ENCODE measurements at places on chromosomes 2 and 18. TPM values are rescaled to one million over a fixed set of nuclear protein-coding genes. Genes with fewer than 3 reads are reported as not detected.

DNA sequence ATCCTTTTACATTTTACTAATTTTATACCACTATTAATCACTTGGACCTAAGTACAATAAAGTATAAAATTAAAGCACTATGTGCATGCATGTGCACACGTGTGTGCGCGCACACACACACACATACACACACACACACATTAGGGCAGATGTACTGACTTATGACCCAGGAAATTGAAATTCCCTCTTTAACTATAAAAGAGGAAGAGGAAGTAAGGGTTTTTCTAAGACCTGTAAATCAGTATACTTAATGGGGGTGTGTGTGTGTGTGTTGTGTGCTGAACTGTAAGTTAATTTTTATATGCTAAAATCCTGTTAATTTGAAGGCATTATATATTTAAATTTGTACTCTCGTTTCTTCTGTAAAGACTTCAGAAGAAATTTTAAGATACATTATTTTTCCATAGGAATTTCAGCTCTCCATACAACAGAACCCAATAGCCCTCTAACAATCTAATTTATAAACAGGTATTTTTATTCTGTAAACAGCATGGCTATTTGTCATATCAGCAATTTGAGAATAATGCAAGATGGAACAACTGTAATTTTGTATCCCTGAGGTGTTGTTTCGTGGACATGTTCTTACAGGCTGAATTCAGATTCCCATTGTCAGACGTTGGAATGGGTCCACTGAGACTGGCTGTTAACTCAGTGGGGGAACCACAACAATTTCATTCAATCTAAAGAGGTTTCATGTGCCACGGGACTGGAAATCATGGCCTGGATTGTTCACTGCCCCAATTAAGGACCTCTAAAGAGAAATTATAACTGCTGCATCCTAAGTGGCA lies 90.9 kb downstream of the PLA2R1 start:
- ATAC-seq, result no peak

The KCNK3 gene
- 2.0 TPM for total RNA-seq

- ATAC-seq, result no peak
Observed at GRCh38 chr2:172408143-172408766, 19.1 kb upstream of the ITGA6 start.

The CASP8 gene
- 10.3 TPM for total RNA-seq

DNA sequence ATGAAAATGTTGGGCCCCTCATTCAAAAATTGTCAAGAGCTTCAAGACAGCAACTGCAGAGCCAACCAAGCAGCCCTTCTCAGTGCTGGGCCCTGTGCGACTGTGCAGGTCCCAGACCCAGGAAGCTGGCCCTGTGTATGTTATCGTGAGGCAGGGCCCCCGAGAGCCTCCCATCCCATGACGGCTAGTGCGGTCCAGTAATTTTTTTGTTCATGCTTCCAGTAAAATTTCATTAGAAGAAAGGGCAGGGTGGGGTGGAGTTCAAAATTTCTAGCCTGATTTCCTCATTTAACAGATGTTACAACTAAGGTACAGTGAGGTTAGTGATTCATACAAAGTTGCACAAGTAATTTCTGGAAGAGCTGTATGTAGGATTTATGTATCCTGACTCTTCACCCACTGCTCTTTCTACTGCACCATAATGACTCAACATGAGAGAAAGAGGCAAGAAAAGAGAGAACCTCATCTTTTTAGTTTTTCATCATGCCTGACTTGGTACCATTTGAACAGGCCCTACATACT lies 105.5 kb downstream of the ZEB2 start:
- peak; percentile 91 for ATAC-seq

DNA sequence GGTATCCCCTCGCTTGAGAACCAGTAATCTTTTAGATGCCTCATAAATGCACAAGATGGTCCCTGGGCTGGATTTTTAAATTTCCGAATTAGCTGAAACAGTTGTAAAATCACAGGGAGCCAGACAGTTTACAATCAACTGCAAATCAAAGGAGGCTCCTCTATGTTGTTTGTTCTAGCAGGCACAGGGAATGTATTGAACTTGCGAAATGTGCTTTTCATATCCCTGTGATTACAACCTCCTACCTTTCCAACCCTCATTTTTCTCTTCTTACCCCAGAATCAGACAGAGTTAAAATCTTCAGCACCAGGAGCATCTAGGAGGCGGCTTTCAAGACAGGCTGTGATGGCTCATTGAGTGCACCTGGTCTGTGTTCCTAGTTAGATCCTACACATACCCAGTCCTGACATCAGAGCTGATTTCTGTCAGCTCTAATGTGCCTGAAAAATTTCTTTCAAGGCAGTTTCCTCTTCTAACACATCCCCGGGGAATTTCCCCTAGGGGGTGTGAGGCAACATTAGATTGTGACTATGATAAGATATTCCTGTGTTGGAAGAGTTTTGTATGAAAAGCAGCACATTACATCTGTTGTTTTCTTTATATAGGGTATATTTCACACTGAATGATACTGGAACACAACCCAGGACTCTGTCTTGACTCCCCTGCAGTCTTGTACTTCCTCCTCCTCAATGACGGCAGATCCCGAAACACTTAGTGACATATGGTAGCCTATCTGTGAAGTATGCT lies 17.9 kb upstream of the CAVIN2 start:
- ATAC-seq, result no peak

GRCh38 chr2:240397924-240398645 lies 37.4 kb upstream of the GPC1 start:
- ATAC-seq, result no peak

- ATAC-seq, result no peak
Observed at GRCh38 chr2:28955467-28955866, 25.6 kb upstream of the TOGARAM2 start.

The RNF138 gene
- total RNA-seq, result 9.6 TPM

The AMER3 gene
- not detected for total RNA-seq

GRCh38 chr2:172996387-172996961 lies 79.2 kb upstream of the MAP3K20 start:
- ATAC-seq, result no peak
